ENCODE measurements at places on chromosomes 12 and 14.
A peak's percentile ranks its signal among the peaks of the same experiment; 100 is the strongest.

DNA sequence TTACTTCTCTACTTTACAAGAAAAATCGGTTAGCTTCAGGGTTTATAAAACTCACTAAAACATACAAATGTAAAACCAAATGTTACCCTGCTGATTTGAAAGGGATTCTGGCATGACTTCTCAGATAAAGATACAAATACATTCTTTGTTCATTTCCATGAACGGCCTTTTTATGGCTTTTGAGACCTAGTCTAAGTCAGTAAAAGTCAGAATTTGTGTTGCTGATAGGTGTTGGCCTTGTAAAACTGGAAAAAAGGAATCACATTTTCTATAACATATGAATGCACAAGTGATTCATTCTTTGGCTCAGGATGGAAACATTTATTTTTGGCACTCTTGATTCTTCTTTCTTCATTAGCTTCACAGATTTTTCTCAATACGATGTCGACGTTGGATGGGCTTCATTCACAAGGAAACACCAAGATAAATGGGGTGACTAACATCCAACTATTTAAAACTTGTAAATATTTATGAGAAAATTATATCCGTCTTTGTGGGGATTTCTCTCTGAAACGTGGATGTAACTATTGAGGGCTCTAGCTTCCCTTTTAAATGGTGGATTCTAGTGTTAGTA, 27.0 kb upstream of the CPM start:
- no peak for DNase-seq

DNA sequence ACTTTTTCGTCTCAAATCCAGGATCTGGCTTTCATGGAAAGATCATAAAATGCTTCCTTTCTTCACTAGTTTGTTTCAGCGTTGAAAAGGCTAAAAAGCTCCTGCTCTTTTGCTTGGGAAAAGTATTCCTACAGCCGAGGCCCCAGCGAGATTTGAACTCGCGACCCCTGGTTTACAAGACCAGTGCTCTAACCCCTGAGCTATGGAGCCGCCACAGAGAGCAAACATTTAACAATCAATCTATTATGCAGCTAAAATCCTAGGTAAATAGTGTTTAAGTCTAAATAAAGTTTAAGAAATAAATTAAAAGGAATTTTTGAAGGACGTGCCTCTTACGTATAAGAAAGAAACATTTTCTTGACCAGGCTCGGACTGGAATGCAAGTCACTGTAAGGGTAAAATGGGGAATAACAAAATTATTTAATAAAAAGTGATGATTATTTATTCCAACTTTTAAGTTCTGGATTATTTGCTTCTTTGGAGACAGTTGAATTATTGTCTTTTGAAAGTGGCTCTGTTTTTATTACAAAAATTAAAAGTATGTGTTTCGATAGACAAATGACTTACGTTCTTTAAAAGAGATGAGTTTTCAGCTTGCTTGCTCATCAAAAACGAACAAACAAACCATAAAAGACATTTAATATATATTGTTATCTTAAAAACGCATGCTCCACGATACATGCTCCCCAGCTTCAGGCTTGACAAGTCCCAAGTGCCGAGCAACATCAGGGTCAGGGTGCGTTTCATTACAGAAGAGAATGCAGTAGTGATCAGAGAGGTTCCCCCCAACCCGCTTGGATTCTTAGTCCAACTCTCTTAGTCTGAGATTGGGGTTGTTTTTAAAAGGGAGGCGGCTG, 10.2 kb downstream of the OR6S1 start:
- DNase-seq, result peak; percentile 81

DNA sequence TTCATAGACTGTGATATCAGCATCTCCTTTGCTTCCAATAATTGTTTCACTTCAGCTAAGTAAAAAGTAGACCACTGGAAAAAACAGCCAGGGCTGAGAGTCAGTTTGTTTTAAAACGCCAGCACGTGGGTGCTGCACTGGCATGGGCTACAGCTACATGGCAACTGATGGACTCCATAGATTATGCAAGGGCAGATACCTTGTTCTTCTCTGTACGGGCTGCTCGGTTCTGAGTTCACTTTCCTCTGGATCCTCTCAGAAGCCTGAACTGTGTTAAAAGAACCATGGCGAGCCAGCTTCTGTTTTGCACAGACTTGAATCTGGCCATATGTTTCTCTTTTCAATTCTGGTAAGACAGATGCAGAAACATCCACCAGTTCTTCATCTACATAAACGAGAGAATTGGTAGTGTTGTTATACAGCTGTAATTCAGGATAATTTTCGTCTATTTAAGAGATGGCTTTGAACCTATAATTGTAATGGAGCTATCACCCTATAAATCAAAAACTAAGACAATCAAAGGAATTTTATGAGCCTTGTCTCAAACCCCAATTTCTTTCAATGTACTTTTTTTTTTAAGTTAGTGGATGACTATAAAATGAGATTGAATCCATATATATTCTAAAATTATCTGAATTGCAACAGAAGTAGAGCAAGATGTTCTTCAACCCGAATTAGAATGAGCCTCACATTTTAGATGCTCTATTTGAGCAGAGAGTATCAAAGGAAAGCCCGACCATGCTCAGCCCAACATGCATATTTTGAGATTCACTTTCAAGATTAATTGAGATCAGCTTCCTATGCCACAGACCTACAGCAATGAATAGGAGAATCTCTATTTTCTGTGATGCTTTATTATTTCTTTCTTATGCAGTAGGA, 31.5 kb downstream of the E2F7 start:
- no peak for DNase-seq

DNA sequence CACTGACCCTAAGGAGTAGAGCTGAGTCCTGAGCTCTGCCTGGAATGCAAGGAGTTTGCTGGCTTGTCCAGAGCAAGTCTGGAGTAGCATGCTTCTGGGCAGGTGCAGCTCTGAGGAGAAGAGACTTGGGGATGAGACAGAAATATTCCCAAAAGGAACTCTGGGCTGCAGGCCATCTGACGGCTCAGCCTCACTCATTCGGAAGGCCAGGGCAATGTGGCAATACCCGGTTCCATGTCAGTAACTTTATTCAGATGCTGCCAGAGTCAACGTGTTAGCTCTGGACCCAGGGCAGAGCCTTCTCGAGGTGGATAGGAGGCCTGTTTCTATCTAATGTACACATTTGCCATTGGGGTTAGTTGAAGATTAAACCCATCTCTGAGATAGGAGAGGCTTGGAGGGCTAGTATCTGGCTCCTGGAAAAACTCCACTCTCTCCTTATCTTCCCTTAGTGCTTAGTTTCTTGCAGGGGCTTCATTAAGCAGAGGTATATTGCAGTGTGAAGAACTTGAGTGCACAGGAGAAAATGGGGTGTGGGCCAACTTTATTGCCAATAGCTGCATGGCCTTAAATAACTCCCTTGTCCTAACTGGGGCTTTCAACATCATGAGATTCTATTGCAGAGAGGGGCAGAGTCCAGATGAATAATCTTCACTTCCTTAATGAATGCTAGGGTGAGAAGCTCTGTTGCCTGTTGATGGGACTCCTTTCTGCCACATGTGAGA, 65.6 kb downstream of the NTF3 start:
- DNase-seq, result peak; percentile 7

- no peak for DNase-seq
Observed at GRCh38 chr12:23671881-23672280, 277.6 kb downstream of the SOX5 start.

Measured in inflammatory macrophage treated with lipopolysaccharide for 1 hour (primary cell).